ENCODE measurements at places on chromosomes 7 and 10. TPM values are rescaled to one million over a fixed set of nuclear protein-coding genes. Genes with fewer than 3 reads are reported as not detected.

Gene CXCL12
- polyA plus RNA-seq, result 0.07 TPM

Gene SRI
- polyA plus RNA-seq, result 89.0 TPM

Gene MMRN2
- 0.35 TPM for polyA plus RNA-seq

Gene UPK3B
- polyA plus RNA-seq, result 20.6 TPM

Gene CADPS2
- polyA plus RNA-seq, result 0.05 TPM

Gene WDFY4
- polyA plus RNA-seq, result not detected

Gene ADAM22
- polyA plus RNA-seq, result 0.29 TPM

Gene DNAJC2
- 55.8 TPM for polyA plus RNA-seq

Gene GPR15LG
- not detected for polyA plus RNA-seq

Gene NEUROD6
- not detected for polyA plus RNA-seq

Gene VAX1
- 0.68 TPM for polyA plus RNA-seq

Gene GNAT3
- polyA plus RNA-seq, result not detected

Gene GJD4
- polyA plus RNA-seq, result 0.05 TPM

Gene RPEL1
- 0.20 TPM for polyA plus RNA-seq

Gene USP54
- polyA plus RNA-seq, result 8.8 TPM

Gene PLAC9
- not detected for polyA plus RNA-seq

Gene UNC5B
- polyA plus RNA-seq, result 0.16 TPM

Gene CFAP69
- polyA plus RNA-seq, result 1.6 TPM

Gene R3HCC1L
- 11.0 TPM for polyA plus RNA-seq

Gene CEP55
- polyA plus RNA-seq, result 52.4 TPM

Gene TEX36
- not detected for polyA plus RNA-seq

Gene MCU
- 42.2 TPM for polyA plus RNA-seq

Gene PTF1A
- polyA plus RNA-seq, result not detected

Gene CALML3
- not detected for polyA plus RNA-seq

Gene CDK1
- polyA plus RNA-seq, result 105 TPM

Gene ACBD5
- 31.6 TPM for polyA plus RNA-seq

Gene SLC16A12
- polyA plus RNA-seq, result 0.19 TPM

Gene UCN3
- 0.11 TPM for polyA plus RNA-seq

Gene FAM131B
- polyA plus RNA-seq, result 0.16 TPM

Gene VGF
- 1.4 TPM for polyA plus RNA-seq

Gene COL1A2
- not detected for polyA plus RNA-seq

Gene ZNF467
- 4.1 TPM for polyA plus RNA-seq

Gene NPC1L1
- polyA plus RNA-seq, result 0.03 TPM

Gene FKBP6
- polyA plus RNA-seq, result not detected

Gene HOXA2
- polyA plus RNA-seq, result 1.3 TPM

Gene SKIDA1
- polyA plus RNA-seq, result 4.1 TPM

Gene GNG11
- polyA plus RNA-seq, result 26.3 TPM

Gene LRRD1
- polyA plus RNA-seq, result not detected

Gene DEPP1
- polyA plus RNA-seq, result 0.22 TPM

Gene ANKRD22
- polyA plus RNA-seq, result 0.53 TPM
